ENCODE measurements at places on chromosomes 4 and X.
A peak's percentile ranks its signal among the peaks of the same experiment; 100 is the strongest.

GRCh38 chr4:165748321-165748720 is 124.7 kb upstream of the TLL1 start:
- DNase-seq: no peak

DNA sequence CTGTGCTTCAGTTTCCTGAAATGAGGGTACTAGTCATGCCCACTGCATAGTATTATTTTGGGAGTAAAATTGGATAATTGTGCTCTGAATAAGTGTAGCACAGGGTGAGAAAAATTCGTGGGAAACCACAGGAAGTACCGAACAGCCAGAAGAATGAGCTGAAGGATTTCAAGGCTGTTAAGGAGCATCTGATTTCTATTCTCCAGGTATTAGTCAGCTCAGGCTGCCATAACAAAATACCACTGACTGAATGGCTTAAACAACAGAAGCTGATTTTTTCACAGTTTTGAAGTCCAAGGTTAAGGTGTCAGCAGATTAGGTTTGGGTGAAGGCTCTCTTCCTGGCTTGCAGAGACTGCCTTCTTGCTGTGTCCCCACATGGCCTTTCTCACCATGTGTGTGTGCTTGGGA is 41.9 kb downstream of the WWC2 start:
- DNase-seq: peak; percentile 75

GRCh38 chr4:86330961-86331742 is 28.7 kb downstream of the MAPK10 start:
- DNase-seq: no peak

GRCh38 chr4:2742823-2743517 is 13.2 kb downstream of the TNIP2 start:
- DNase-seq: no peak

GRCh38 chr4:74331252-74331651 is 23.0 kb downstream of the EPGN start:
- DNase-seq: no peak

DNA sequence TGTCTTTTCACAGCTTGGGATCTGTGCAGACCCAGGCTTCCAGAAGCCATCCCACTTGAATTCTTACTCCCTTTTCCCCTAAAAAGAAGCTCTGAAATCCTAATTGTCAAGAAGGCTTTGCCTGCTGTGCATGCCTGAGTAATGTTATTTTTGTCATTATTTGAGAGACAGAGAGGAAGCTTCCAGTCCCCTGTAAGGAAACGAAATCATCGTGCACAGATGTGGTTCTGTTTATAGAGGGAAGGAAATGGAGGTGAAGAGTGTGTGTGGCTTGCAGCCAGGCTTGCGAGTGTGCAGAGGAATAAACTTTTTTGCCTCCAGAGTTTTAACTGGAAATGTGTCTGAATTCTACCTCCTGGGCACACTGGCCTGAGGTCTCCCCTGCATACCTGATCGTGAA is 70.2 kb downstream of the TBL1X start:
- DNase-seq: no peak

DNA sequence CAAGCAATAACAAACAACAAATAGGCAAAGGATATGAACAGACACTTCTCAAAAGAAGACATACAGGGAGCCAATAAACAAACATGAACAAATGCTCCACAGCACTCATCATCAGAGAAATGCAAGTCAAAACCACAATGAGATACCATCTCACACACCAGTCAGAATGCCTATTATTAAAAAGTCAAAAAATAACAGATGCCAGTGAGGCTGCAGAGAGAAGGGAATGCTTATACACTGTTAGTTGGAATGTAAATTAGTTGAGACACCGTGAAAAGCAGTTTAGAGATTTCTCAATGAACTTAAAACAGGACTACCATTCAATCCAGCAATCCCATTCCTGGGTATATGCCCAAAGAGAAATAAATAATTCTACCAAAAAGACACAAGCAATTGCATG is 129.8 kb upstream of the MAGEB2 start:
- no peak for DNase-seq

GRCh38 chrX:34619920-34620319 is 37.2 kb downstream of the TMEM47 start:
- no peak for DNase-seq

- DNase-seq: no peak
Measured at GRCh38 chr4:124337874-124338273, 374.7 kb downstream of the ANKRD50 start.

DNA sequence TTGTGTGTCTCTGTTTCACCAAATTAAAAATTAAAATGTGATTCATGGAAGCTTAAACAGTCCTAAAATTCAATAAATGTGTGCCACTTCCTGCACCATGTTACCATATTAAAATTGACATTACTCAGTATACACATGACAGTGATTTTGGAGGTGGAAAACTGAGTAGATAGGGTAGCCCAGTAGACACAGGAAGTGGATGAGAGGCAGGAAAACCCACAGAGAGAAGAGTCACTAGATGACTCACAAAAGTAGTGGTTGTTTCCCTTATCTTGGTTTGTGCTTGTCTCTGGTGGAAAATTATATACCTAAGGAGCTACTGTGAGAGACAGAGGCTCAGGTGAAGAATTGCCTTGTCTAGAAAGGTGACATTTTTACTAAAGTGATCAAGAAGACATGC is 375.8 kb upstream of the CXorf51B start:
- no peak for DNase-seq

GRCh38 chr4:19999775-20000414 is 251.8 kb upstream of the SLIT2 start:
- no peak for DNase-seq

DNA sequence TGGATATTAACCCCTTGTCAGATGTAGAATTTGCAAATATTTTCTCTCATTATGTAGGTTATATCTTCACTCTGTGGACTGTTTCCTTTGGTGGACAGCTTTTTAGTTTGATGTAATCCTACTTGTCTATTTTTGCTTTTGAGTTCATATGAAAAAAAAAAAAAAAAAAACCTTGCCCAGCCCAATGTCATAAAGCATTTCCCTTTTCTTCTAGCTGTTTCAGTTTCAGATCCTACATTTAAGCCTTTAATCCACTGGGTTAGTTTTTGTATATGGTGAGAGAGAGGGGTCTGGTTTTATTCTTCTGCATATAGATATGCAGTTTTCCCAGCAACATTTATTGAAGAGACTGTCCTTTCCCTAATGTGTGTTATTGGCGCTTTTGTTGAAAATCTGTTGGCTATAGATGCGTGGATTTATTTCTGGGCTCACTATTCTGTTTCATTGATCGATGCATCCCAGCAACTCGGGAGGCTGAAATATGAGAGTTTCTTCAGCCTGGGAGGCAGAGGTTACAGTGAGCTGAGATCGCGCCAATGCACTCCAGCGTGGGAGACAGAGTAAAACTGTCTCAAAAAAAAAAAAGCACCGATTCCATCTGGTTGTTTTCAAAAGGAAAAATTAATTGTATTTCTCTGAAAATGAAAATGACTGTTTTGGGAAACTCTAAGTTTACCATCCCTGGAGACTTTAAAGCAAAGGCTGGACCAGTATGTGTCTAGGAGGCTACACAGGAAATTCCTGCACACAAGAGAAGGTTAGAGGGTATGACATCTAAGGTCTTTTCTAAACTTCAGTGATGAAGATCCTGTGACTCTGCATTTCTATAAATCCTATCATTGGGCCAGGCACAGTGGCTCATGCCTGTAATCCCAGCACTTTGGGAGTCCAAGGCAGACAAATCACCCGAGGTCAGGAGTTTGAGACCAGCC is 35.6 kb downstream of the STEEP1 start:
- no peak for DNase-seq

DNA sequence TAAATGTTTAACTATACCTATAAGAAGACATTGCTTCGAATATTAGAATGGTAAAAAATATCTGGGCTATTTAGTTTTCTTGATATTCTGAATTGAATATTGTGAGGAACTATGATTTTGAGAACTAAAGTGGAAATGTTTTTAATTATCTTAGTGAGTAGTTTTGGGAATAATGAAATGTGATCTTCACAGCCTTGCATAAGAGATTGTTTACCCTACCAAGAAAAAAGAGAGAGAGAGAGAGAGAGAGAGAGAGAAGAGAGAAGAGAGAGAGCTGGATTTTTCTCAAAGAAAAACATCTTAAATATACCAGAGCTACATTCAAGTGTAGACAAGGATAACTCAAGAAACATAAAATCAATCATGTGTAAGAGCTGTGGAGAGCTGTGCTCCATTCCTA is 148.7 kb upstream of the MAD2L1 start:
- no peak for DNase-seq

DNA sequence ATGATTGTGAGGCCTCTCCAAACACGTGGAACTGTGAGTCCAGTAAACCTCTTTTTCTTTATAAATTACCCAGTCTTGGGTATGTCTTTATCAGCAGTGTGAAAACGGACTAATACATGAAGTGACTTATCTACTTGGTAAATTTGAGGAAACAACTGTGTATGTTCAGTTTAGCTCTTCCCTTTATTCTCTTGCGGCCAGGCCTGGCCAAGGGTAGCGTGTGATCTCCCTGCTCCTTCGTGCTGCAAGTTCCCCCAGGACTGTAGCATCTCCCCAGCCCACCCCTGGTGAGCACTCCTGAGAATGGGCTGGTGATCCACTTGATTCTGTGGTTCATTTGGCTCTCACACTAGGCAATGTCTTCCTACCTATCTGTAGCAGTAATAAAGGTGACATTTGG is 53.2 kb upstream of the CHRNA9 start:
- DNase-seq: no peak

- DNase-seq: no peak
Measured at GRCh38 chr4:77454858-77455257, 150.8 kb upstream of the CXCL13 start.

DNA sequence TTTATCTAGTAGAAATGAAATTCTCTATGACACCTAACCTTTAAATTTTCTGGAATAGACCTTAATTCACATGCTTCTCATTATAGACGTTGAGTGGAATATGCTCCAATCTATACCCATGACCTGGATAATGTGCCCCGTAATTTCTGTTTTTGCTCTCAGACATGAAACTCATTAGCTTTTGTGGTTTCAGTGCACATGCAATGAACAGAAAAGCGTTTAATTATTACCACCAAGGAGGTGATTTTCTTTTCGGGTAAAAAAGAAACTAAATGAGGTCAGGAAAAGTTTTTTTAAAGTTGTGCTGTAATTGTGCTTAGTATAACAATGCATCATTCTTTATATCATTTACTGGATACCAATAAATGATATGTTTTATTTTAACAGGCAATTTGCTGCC is 1703.9 kb upstream of the TENM3 start:
- no peak for DNase-seq

DNA sequence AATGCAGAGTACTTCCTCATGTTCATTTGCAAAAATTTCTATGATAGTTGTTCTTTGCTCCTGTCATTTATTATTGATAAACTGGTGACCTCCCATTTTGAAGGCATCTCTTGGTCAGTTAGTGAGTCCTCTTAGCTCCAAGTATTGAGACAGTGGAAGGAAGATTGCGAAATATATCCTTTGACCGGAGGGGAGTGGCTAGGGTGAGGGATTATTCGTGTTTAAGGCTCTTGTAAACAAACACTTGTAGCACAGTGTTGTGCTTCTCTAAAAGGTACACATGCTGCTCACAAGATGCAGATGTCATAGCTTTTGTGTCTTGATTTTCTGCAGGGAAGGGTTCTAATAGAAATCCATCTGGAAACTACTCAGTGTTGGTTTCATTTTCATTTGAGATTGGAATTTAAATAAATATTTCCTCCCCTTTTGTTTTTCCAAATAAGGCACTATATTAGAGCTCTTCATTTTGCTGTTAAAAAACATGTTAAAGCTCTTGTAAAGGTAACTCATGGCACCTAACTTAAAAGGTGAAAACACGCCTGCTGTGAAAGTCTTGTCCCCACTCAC is 21.8 kb downstream of the TXLNG start:
- no peak for DNase-seq
